ENCODE measurements at places on chromosomes 7 and 10.

GRCh38 chr7:128268233-128268632 is 27.2 kb downstream of the LEP start:
- DNase-seq, result no peak
- no peak overlapping the region for H3K27ac ChIP-seq
- no peaks in the 10 kb centered on the region for H3K27me3 ChIP-seq
- no peaks in the 10 kb centered on the region for H3K4me1 ChIP-seq

- H3K4me3 ChIP-seq, result peak overlapping the region; percentile 15
- H3K27ac ChIP-seq, result peak overlapping the region; percentile 68
- peak; percentile 31 for DNase-seq
- no peaks in the 10 kb centered on the region for H3K36me3 ChIP-seq
- no peaks in the 10 kb centered on the region for H3K27me3 ChIP-seq
- H3K4me1 ChIP-seq, result peaks cover 40% of the 10 kb centered on the region
Measured at GRCh38 chr7:22350466-22351328, 6.3 kb downstream of the RAPGEF5 start.

DNA sequence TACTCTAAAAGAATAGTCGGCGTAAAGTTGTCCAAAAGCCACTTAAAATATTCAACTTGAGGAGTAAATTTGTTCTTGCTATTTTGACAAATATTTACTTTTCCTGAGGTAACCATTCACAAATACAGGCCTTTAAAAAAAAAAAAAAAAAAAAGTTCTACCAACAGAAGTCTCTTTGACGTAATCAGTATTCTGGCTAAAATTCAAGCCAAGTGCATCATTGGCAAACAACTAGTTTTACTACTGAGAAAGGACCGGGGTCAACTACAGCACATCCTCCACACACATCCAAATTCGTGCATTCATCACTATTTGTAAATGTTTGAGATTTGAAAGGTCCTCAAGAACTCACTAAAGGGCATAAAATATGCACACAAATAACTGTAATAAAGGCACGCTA is 2.0 kb downstream of the OAT start:
- no peaks in the 10 kb centered on the region for H3K27me3 ChIP-seq
- H3K4me3 ChIP-seq, result no peak overlapping the region
- no peak for DNase-seq

DNA sequence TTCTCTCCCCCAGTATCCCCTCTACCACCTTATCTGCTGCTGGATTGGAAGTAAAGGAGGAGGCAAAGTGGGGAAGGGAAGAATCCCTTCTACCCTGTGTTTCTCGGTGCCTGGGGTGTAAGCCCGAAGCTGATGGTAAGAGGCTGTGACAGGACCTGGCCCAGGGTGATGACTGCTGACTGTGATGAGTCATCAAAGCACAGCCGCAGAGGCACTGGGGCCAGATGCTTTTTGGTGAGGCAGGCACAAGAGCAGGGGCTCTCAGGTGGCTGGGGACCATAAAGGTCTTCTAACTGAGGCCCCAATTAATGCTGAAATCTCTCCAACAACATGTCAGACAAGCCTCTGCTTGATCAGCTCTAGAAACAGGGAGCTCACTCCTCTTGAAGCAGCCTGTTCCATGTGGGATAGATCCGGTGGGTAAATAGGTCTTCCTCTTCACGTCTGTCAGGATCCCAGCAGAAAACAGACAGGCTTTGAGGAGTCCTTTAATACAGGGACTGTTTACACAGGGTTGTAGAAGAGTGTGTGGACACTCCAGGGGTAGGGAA is 86.1 kb upstream of the PCBD1 start:
- 0 out of 2 replicates have a peak, but pooled peaks cover 3% of the 10 kb centered on the region for H3K27me3 ChIP-seq
- peak; percentile 30 for DNase-seq
- H3K4me3 ChIP-seq, result no peak overlapping the region
- H3K27ac ChIP-seq, result no peak overlapping the region
- H3K36me3 ChIP-seq, result no peaks in the 10 kb centered on the region

GRCh38 chr7:90178679-90179278 is 24.5 kb downstream of the STEAP1 start:
- H3K4me3 ChIP-seq, result no peak overlapping the region
- DNase-seq, result peak; percentile 54
- H3K27ac ChIP-seq, result peak overlapping the region; percentile 9
- H3K36me3 ChIP-seq, result no peaks in the 10 kb centered on the region

- no peak overlapping the region for H3K4me3 ChIP-seq
- H3K27me3 ChIP-seq, result no peaks in the 10 kb centered on the region
- DNase-seq, result no peak
- no peaks in the 10 kb centered on the region for H3K4me1 ChIP-seq
- H3K27ac ChIP-seq, result no peak overlapping the region
- no peaks in the 10 kb centered on the region for H3K36me3 ChIP-seq
Measured at GRCh38 chr10:121303287-121303890, 294.9 kb downstream of the FGFR2 start.

DNA sequence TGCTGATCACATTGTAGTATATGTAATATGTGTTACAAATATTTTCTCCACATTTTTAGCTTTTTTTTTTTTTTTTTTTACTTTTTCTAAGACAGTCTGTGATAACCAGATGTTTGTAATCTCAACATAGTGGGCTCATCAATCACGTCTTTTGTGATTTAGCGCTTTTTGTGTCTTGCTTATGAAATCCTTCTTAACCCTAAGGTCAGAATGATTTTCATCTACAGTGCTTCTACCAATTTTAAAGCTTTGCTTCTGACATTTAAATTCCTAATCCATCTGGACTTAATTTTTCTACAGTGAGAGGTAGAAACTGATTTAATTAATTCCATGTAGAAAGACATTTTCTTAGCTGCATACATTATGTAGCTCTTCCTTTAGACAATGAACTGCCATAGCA is 626.4 kb downstream of the TNS3 start:
- H3K27ac ChIP-seq, result no peak overlapping the region
- H3K36me3 ChIP-seq, result no peaks in the 10 kb centered on the region
- no peaks in the 10 kb centered on the region for H3K27me3 ChIP-seq

GRCh38 chr10:44382981-44383748 is 1.7 kb downstream of the CXCL12 start:
- no peak overlapping the region for H3K4me3 ChIP-seq
- no peak for DNase-seq
- no peaks in the 10 kb centered on the region for H3K36me3 ChIP-seq
- H3K27me3 ChIP-seq, result peaks cover 8% of the 10 kb centered on the region
- no peaks in the 10 kb centered on the region for H3K4me1 ChIP-seq

GRCh38 chr10:128287921-128288320 is 161.7 kb upstream of the MKI67 start:
- H3K4me3 ChIP-seq, result no peak overlapping the region
- H3K4me1 ChIP-seq, result no peaks in the 10 kb centered on the region
- H3K27ac ChIP-seq, result no peak overlapping the region
- no peak for DNase-seq

DNA sequence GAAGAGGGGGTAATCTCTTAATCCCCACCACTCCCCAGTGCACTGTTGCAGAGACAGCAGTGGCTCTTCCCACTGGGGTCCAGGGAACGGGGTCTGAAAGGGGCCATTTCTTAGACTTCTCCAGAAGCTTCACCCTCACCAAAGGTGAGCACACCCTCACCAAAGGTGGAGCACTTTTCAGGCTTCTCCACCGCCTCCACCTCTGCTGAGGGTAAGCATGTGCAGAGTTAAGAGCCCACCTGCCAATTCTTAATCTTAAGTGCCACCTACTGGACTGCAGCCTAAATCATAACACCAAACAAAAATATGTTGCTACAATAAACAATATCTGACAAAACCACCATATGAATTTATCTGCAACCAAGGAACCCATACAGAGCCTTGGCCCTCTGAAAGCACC is 27.0 kb downstream of the SNX13 start:
- no peak overlapping the region for H3K27ac ChIP-seq
- H3K4me3 ChIP-seq, result no peak overlapping the region

- H3K27me3 ChIP-seq, result no peaks in the 10 kb centered on the region
- DNase-seq, result peak; percentile 58
- peak overlapping the region; percentile 20 for H3K4me3 ChIP-seq
- H3K27ac ChIP-seq, result peak overlapping the region; percentile 51
Measured at GRCh38 chr7:122802301-122802751, 83.9 kb downstream of the CADPS2 start.

DNA sequence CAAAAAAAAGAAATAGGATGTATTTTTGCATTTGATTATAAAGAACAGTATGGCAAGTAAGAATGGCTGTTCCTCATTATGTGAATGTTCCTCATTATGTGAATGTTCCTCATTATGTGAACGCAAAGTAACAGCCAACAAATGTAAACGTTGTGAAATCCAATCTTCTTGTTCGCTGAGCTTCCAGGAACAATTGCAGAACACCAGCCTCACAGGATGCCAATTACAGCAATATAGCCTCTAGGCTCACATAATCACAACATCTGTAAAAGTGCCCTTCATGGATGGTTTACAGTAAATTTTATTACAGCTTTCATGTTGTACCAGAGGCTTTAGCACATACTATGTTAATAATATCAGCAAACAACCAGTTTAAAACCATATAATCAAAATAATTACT is 71.6 kb downstream of the THSD7A start:
- H3K4me3 ChIP-seq, result no peak overlapping the region
- no peaks in the 10 kb centered on the region for H3K27me3 ChIP-seq
- no peak overlapping the region for H3K27ac ChIP-seq
- H3K4me1 ChIP-seq, result no peaks in the 10 kb centered on the region

DNA sequence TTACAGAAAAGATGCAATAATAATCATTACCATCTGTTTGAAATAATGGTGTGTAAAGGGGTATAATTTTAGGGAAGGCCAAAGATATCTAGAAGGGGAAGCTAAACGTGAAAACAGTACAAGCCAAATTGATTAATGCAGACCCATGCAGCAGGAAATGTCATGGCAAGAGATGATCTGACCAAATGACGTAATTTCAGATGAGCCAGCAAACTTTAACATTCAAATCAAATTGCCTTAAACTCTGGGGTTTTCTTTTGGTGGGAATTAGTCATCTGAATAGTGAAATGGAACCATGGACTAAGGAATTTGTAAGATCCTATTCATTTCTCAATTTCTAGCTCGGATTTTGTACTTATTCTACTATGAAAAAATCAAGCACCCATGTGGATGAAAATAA is 21.4 kb upstream of the SCIN start:
- no peak overlapping the region for H3K27ac ChIP-seq
- H3K36me3 ChIP-seq, result no peaks in the 10 kb centered on the region
- peaks cover 12% of the 10 kb centered on the region for H3K27me3 ChIP-seq
- H3K4me1 ChIP-seq, result peaks cover 5% of the 10 kb centered on the region

All from MM.1S (cell line).